ENCODE measurements at places on chromosomes 5 and 9. TPM values are rescaled to one million over a fixed set of nuclear protein-coding genes. Genes with fewer than 3 reads are reported as not detected.

Gene FBLL1
- total RNA-seq: 0.79 TPM

Gene PCSK1
- under 0.01 TPM for total RNA-seq

Gene BNC2
- 30.8 TPM for total RNA-seq

Gene MYOZ3
- total RNA-seq: 3.1 TPM

Gene ADAMTS16
- total RNA-seq: 3.1 TPM

Gene GPR150
- total RNA-seq: not detected

Gene KYAT1
- total RNA-seq: 3.4 TPM

Gene IL31RA
- total RNA-seq: 13.2 TPM

Gene EIF4E1B
- total RNA-seq: not detected

Gene PLPP7
- total RNA-seq: 4.6 TPM

Gene SLC27A4
- total RNA-seq: 17.7 TPM

Gene CLIC3
- 12.7 TPM for total RNA-seq

Gene PDZD2
- total RNA-seq: 34.9 TPM

Gene IL13
- 0.10 TPM for total RNA-seq

Gene UCK1
- total RNA-seq: 11.4 TPM

Gene ZNF354C
- 11.8 TPM for total RNA-seq

Gene OTULIN
- 21.4 TPM for total RNA-seq

Gene FBP2
- total RNA-seq: 5.5 TPM

Gene SLC6A18
- not detected for total RNA-seq

Gene PRDM9
- not detected for total RNA-seq

Gene TOR1A
- 15.5 TPM for total RNA-seq

Gene QRFP
- total RNA-seq: not detected

Gene FAM151B
- total RNA-seq: 7.6 TPM

Gene STC2
- total RNA-seq: 0.69 TPM

Gene CDH9
- not detected for total RNA-seq

Gene PCDHGA7
- total RNA-seq: 3.5 TPM

Gene IL5
- total RNA-seq: not detected

Gene NTRK2
- total RNA-seq: 35.3 TPM

Gene SPINK7
- total RNA-seq: 0.59 TPM

Gene SPINK13
- total RNA-seq: not detected

Gene GALNT12
- total RNA-seq: 2.8 TPM

Gene PKD2L2
- total RNA-seq: 0.10 TPM

Gene SLC6A3
- not detected for total RNA-seq

Gene STPG3
- not detected for total RNA-seq

Gene ZNF483
- total RNA-seq: 4.2 TPM

Gene PLPPR1
- 1.5 TPM for total RNA-seq

Gene SLC45A2
- 0.39 TPM for total RNA-seq

Gene TRIM36
- 1.2 TPM for total RNA-seq

Gene CDHR2
- not detected for total RNA-seq
